ENCODE measurements at places on chromosomes 2 and 18.

DNA sequence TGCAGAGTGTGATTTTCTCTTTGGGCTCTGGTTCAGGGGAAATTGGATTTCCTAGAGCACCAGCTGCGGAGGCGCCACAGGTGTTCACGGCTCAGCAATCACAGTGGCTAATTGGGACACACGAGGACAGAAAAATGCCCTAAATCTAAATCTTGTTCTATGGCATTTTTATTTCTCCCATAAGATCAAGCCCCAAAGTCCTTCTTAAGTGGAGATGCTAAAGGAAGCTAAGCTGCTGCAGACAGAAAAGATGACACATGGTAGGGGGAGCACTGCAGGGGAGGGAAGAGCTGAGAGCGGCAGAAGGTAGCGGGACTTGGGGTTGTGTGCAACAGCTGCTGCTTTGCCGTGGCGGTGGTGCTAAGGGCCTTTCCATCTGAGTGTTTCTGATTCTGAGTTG lies 280.6 kb downstream of the MYT1L start:
- no peak for DNase-seq

- DNase-seq, result no peak
Observed at GRCh38 chr18:42030586-42031182, 75.7 kb downstream of the PIK3C3 start.

GRCh38 chr2:85892216-85892944 lies 3.6 kb upstream of the ST3GAL5 start:
- no peak for DNase-seq

DNA sequence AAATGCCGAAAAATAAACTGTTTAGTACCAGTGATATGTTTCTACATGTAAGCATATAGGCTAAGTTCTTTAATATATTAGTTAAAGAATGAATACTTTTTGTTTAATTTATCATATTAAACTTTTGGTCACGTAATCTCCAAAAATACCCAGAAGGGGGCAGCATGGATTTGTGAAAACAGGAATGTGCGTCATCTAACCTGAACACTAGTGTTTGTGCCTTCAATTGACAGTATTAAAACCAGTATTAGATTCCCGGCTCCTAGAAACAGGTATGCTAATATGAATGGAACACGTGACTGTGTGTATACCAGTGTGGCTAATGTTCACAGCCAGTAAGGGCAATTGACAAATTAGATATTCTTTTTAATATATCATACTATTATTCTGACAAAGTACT lies 51.8 kb downstream of the WDR7 start:
- no peak for DNase-seq

DNA sequence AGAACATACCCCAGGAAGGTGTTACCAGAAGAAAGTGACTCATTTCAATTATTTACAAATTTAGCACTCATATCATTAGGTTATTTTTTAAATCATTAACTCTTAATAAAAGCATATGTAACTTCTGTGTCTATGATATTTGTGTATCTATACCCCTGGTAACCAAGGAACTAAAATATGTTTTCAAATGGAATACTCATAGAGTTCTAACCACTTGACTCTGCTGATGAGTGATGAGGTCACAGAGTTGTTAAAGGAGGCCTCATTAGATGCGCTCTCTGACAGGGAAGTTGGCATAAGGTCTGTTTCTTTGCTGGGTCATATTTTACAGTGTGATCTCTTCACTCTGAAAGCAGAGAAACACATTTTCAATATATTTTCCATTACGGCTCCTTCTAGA lies 73.4 kb downstream of the CCDC150 start:
- DNase-seq, result no peak

GRCh38 chr18:79693561-79694205 lies 14.1 kb downstream of the CTDP1 start:
- DNase-seq, result no peak

DNA sequence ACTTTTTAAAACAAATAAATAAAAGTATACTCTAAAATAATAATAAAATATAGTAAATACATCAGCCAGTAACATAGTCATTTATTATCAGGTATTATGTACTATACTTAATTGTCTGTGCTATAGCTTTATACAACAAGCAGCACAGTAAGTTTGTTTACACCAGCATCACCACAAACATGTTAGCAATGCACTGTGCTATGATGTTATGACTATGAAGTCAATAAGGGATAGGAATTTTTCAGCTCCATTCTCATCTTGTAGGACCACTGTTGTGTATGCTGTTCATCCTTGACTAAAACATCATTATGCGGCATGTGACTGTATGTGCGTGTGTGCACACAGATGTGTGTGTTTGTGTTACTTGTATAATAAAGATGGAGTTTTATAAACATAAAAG lies 137.5 kb downstream of the LYPD6B start:
- DNase-seq, result no peak

- no peak for DNase-seq
Observed at GRCh38 chr18:78768221-78768620, 211.4 kb upstream of the SALL3 start.

DNA sequence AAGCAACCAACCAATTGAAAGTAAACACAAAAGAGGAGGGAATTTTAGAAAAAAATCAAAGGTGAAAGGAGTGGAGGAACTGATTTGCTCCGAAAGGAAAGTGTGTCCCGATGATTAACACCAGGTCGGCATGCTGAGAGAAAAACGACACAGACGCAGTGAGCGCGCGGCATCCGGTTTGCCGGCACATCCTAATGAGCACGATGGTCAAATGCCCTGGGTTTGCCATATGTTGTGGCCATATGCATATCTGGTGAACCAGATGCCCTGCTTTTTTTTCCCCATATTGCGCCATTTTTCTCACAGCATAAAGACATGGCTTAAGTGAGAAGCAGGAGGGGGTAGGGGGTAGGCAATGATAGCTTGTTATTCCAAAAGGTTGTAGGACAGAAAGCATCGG lies 626.7 kb downstream of the BCL11A start:
- no peak for DNase-seq

DNA sequence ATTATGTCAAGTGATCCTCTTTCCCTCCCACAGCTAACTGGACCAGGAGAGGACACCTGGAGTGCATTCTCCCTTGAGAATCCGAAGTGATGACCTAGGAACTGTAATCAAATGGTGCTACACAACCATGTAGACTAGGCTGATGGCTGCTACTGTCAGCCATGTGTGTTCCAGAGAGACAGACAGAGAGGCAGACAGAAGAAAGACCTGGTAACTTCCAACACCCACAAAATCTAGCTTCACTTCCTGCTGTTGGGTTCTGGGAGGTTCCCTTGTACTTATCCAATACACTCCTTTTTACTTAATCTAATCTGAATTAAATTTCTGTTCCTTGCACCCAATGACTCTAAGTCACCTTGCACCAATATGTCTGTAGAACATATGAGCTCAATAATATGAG lies 72.3 kb downstream of the AAK1 start:
- DNase-seq, result no peak

DNA sequence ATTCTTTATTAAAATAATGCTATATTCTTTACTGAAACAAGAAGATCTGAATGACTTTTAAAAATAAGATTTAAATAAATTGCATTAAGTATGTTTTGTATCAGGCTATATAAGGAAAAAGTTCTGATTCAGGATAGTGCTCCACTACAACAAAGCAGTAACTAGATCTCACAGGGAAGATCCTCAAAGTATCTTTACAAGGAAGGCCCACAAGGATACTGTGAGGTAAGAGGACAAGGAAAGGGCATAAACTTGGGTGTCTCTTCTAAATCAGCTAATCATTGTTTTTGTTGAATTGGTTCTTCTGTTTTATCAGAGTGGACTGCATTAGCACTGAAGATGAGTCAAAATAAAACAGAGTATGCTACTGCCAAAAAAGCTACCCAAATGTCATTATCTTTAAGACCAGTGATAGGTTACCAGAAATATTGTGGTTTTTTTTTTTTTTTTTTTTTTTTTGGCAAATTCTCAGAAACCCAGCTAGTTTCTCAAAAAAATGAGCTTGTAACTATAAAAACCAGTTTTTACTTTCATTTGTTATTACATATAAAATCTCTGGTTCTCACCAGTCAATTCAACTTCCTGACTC lies 160.9 kb downstream of the BAZ2B start:
- no peak for DNase-seq

DNA sequence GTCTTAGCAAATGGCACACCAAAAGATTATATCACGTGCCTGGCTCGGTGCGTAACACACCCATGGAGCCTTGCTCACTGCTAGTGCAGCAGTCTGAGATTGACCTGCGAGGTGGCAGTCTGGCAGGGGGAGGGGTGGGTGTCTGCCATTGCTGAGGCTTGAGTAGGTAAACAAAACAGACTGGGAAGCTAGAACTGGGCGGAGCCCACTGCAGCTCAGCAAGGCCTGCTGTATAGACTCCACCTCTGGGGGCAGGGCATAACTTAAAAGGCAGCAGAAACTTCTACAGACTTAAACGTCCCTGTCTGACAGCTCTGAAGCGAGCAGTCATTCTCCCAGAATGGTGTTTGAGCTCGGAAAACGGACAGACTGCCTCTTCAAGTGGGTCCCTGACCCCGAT lies 55.9 kb upstream of the FSHR start:
- DNase-seq, result no peak
